Mucosa of descending colon (tissue), 3 donors: ENCODE measurements at places on chromosomes 6 and 20. TPM values are rescaled to one million over a fixed set of nuclear protein-coding genes. Genes with fewer than 3 reads are reported as not detected.

Gene SAPCD1
- 4.3 TPM for total RNA-seq

Gene LPA
- not detected for total RNA-seq

GRCh38 chr6:156398371-156398770, 378.8 kb upstream of the ARID1B start:
- no peak for DNase-seq

DNA sequence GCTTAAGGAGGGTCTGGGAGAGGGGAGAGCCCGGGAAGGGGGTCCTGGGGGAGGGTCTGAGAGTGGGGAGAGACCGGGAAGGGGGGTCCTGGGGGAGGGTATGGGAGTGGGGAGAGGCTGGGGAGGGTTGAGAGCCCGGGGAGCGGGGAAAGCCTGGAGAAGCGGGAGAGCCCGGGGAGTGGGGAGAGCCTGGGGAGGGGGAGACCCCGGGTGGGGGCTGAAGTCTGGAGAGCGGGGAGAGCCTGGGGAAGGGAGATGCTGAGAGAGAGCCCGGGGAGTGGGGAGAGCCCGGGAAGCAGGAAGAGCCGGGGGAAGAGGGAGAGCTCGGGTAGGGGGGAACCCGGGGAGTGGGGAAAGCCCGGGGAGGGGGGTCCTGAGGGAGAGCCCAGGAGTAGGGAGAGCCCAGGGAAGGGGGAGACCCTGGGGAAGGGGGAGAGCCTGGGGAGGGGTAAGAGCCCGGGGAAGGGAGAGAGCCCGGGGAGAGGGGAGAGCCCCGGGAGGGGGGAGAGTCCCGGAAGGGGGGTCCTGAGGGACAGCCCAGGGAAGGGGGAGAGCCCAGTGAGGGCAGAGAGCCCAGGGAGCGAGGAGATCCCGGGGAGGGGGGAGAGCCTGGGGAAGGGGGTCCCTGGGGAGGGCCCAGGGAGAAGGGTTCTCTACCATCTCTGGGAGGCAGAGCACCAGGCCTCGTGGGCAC, 148.5 kb downstream of the SYNDIG1 start:
- DNase-seq: no peak

DNA sequence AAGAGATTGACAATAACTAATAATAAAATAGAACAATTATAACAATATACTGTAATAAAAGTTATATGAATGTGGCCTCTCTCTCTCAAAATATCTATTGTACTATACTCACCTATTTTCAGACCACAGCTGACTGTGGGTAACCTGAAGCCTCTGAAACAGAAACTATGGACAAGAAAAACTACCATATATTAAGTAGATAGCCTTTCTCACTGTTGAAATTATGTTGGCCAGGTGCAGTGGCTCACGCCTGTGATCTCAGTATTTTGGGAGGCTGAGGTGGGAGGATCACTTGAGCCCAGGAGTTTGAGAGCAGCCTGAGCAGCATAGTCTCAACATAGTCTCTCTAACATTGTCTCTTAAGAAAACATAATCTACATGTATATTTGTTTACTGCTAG, 89.9 kb downstream of the DOK5 start:
- DNase-seq: no peak

Gene SRPK1
- 84.3 TPM for total RNA-seq

- no peak for DNase-seq
These were observed 170.7 kb downstream of the TAF4 start for GRCh38 chr20:61895016-61895415.

Gene DUSP15
- 1.7 TPM for total RNA-seq

- no peak for DNase-seq
These were observed 82.1 kb downstream of the GCNT2 start for GRCh38 chr6:10603219-10603618.

Gene CLPSL1
- not detected for total RNA-seq

Gene PTPRT
- 0.19 TPM for total RNA-seq

DNA sequence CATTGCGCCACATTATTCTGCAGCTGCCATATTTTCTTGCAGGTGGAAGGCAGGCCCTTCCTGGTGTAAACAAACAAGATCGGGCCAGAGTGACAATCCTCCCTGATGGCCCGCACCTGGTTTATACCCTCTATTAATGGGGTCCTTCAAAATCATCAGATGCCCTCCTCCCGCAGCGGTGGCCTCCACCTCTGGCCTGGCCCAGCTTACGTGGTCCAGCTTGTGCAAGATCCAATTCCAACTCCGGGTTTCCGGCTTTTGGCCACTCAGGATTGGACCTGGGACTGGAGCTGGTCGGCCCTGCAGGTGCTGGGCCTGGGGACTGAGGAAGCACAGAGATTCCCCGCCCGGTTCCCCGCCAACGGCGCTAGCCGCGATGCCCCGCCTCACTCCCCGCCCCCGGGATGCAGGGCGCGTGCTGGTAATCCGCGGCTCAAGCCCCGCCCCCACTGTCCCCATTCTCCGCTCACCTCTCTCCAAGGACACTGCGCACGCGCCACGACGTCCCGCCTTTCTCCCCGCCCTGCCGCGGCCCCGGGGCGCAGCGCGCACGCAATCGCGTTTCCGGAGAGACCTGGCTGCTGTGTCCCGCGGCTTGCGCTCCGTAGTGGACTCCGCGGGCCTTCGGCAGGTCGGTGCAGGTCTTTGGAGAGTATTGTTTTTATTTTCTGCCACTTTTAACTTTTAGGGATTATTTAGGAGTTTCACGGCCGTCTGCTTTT, at the start of gene TMEM14B:
TSS of gene TMEM14B (plus strand) at position 555 of the 722 bp plus-strand sequence. CDS start 1,441 bp downstream, outside the sequence.
- peak; percentile 100 for DNase-seq

DNA sequence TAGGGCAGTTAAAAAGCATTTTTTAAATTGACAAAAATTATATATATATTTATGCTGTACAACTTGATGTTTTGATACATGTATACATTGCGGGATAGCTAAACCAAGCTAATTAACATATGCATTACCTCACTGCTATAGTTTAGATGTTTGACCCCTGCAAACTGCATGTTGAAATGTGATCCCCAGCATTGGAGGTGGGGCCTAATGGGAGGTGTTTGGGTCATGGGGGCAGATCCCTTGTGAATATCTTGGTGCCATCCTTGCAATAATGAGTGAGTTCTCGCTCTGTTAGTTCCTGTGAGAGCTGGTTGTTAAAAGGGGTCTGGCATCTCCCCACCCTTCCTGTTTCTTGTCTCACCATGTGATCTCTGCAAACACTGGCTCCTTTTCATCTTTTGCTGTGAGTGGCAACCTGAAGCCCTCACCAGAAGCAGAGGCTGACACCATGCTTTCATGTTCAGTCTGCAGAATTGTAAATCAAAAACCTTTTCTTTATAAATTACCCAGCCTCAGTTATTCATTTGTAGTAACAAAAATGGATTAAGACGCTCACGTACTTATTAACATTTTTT, 111.8 kb downstream of the MCHR2 start:
- no peak for DNase-seq

DNA sequence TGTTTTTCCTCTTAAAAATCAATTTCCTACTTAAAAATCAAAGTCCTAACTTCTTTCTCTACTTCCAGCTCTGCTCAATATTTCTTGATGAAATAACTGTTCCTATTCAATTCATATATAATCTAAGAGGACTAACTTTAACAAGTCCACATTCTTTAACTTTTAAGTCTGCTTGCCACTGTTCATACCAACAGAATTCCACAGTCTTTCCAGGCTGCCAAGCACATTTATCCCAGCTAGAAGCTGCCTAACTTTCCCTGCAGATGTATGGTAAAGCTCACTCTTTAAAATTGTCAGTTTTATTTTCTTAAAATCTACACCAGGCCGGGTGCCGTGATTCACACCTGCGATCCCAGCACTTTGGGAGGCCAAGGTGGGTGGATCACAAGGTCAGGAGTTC, 11.5 kb downstream of the CALHM6 start:
- no peak for DNase-seq

DNA sequence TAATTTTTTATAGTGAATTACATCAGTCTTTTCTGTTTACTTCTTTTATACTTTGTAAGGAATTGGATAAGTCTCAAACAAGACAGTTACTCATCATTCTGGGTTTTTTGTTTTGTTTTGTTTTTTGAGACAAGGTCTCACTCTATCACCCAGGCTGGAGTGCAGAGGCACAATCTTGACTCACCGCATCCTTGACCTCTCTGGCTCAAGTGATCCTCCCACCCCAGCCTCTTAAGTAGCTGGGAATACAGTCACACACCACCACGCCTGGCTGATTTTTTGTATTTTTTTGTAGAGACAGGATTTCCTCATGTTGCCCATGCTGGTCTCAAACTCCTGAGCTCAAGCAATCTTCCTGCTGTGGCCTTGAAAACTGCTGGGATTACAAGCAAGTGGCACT, 524.3 kb downstream of the EYS start:
- no peak for DNase-seq

- DNase-seq: no peak
These were observed 655.1 kb upstream of the CITED2 start for GRCh38 chr6:140029551-140029950.

Gene PABPC1L
- total RNA-seq: 21.6 TPM

Gene ENPP4
- total RNA-seq: 23.2 TPM

DNA sequence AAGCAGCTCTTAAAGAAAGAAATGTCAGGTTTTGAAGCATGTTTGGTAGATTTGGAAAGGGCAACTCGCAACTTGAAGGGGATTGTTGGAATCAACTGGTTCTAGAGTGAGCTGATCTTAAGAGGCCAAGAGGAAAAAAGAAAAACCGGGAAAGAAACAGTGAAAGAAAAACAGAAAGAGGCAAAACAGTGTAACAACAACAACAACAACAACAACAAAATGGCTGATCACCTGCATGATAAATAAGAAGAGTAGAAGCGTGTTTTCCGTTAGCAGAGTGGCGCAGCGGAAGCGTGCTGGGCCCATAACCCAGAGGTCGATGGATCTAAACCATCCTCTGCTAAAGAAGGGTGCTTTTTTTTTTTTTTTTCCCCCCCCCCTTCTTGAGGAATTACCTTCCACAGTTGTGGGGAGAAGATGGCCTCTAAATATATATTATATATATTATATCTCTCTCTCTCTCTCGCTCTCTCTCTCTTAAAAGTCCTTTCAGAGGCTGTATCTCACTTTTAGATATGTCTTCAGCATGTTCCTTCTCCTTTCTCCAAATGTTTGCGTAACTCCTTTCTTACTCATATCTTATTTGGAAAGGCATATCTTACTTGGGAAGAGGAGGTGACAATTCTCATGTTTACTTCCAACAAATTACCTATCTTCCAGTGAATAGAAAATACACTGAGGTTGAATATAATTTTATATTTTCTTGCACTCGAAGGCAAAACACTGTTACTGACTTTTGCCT, 134.4 kb downstream of the OR2B2 start:
- no peak for DNase-seq

DNA sequence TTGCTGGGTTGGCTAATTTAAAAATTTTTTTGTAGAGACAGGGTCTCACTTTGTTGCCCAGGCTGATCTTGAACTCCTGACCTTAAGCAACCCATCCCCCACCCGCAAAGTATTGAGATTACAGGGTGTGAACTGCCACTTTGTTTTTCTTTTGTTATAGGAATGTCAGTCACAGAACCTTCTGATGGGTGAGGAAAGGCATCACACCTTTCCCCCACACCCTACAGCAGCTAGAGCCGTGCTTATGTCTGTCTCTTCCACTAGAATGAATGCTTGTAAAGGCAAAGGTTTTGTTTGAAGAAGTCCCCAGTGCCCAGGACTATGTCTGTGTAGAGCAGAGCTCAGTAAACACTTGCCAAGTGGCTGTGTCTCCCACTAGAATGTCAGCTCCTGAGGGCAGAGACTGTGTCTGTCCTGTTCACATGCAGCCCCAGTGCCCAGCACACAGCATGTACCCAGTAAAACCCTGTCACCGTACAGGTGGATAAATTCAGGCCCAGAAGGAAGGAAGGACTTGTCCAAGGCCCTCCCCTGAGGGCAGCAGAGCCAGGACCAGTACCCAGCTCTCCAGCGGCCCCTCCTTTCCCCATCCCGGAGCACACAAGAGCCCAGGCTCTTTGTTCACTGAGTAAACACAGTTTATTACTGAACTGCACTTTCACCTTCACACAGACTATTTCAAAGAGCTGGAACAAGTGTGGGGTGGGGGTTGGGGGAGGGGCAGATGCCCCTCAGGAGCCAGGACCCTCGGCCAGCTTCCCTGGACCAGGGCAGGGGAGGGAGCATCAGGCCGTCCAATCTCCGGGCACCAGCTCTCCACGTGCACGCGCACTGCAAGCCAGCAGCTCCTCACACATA, 26.4 kb downstream of the COX4I2 start:
- DNase-seq: peak; percentile 76

GRCh38 chr6:107957308-107957908, 600 bp downstream of the SEC63 start:
- DNase-seq: peak; percentile 61

Gene TNNC2
- 2.1 TPM for total RNA-seq

Gene HRH3
- not detected for total RNA-seq

DNA sequence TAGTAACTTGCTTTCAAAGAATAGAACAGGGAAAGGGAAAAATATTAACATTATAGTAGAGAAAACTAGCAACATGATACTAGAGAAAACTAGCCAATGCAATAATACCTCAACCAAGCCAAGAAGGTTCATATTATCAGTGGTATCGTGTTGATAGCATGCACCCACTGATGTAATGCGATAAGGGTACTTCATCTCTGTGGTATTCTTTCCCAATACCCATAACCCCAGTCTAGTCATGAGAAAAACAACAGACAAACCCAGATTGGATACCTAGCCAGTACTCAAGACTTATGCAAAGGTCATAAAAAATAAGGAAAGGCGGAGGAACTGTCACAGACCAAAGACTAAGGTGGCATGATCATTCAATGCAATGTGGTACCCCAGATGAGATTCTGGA, 21.0 kb downstream of the BLOC1S5 start:
- no peak for DNase-seq

- DNase-seq: no peak
These were observed 37.1 kb downstream of the PROKR2 start for GRCh38 chr20:5279661-5280060.

Gene BANF2
- not detected for total RNA-seq

GRCh38 chr6:144377586-144378210, 92.6 kb downstream of the UTRN start:
- DNase-seq: no peak

DNA sequence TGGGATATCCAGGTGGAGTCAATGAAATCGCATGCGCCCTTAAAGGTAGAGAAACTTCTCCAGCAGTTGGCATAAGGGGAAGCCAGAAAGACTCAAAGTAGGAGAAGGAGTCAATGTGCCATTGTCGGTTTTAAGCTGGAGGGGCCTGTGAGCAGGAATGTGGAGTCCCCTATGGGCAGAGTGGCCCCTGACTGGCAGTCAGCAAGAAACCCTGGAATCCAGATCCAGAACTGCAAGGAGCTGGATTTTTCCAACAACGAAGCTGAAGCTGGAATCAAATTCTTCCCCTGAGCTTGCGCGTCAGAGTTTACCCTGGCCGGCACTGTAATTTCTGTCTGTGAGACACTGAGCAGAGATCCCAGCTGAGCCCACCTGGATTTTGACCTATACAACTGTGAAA, 315.0 kb downstream of the DHX35 start:
- no peak for DNase-seq
